ENCODE measurements at places on chromosomes 16 and 17.

DNA sequence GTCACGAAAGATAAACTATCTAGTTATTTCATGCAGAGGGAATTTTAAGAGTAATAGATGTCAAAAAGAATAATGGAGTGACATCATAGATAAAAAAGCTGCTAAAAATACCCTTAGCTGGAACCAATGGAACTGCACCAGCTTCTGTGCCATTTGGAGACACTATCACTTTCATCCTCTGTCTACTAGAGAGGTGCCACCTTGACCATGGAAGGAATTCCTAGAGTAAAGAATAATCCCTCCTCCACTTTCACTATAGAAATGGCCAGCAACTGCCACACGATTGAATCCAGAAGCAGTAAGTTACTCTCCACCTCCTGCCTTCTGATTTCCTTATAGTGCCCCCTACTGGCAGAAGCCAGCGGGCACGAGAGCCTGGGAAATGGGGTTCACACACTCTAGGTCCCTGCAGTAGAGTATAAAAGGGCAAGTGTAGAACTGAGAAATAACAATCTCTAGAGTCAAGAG, 2.8 kb upstream of the ALDH3A2 start:
- peak; percentile 6 for DNase-seq

DNA sequence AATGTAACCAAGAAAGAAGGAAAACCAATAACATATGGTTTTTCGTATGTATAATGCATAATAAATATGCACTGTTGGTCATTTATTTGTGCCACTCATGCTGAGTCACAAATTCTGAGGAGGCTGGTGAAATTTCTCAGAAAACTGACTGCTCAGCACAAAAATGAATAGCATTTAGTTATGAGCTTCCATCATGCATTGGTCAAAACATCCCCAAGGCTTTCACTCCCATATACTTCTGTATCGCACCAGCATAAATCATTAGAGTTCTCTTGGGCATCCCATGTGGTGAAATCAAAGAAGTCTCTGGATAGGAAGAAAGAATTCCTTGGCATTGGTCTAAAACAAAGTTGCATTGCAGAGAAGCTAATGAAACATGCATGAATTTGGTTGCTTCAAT, 785.6 kb upstream of the CDH8 start:
- DNase-seq: no peak

DNA sequence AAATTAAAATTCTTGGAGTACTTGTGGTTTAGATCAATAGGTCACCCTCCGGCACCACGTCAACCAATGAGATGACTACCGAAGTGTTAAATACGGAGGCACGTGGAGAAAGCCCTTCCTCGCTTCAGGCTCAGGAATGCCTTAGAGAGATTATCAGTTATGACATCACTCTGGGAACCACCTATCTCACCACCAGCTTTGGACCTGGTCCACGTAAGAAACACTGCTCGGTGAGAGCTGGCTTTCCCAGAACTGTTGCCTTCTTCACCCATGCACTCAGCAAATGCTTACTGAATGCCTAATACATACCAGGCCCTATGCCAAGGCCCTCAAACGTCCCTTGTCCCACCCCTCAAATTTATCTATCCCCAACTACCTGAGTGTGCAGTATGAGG, 71.3 kb downstream of the SMG6 start:
- DNase-seq: no peak

DNA sequence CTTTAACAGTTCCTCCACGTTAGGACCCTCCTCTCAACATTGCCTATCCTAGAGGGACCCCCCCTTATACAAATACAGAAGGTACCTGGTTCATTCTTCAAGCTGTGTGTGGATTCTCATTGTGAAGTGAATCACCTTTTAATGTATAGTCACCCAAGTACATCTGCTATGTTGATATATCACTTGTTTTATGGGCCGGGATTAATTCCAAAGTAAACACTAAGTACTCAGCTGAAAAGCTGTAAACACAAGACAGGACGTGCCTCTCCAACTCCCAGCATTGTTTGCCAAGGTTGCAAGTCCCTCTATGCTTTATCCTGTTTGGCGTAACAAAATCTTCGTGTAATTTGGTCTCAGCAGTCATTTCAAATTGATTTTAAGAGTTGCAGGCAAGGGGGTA, 123.6 kb downstream of the RBFOX1 start:
- peak; percentile 22 for DNase-seq

- DNase-seq: no peak
Observed at GRCh38 chr16:2212362-2213324, 2.0 kb upstream of the BRICD5 start.

- DNase-seq: no peak
Observed at GRCh38 chr17:48149787-48150463, 42.4 kb downstream of the SNX11 start.

DNA sequence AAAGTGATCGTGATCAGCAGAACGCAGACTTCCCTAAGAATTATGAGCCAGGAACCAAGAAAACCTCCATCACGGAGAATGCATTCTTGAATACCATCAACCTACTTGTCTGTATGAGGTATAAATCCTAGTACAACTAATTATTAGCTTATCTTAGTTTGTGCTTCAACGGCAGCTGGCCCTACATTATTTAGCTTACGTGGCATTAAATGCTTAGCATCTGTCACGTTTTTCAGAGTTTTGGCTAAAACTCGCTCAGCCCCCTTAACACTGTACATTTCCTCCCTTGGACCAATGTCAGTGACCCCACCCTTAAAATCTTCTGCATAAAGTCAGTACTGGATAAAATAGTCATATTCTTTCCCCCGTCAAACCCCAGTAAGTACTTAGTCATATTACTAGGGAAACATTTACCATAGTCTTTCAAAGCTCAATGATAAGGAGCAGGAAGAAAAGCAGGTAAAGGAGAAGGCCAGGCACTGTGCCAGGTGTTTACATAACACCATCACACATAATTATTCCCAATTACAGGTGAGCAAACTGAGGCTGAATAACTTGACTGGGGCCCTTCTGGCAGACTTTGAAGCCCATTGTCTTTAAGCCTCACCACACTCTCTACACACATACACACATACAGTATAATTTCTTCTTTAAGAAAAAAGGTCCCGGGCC, 16.6 kb upstream of the TXNDC11 start:
- DNase-seq: no peak

GRCh38 chr17:75260641-75261335, 618 bp downstream of the GGA3 start:
- no peak for DNase-seq

DNA sequence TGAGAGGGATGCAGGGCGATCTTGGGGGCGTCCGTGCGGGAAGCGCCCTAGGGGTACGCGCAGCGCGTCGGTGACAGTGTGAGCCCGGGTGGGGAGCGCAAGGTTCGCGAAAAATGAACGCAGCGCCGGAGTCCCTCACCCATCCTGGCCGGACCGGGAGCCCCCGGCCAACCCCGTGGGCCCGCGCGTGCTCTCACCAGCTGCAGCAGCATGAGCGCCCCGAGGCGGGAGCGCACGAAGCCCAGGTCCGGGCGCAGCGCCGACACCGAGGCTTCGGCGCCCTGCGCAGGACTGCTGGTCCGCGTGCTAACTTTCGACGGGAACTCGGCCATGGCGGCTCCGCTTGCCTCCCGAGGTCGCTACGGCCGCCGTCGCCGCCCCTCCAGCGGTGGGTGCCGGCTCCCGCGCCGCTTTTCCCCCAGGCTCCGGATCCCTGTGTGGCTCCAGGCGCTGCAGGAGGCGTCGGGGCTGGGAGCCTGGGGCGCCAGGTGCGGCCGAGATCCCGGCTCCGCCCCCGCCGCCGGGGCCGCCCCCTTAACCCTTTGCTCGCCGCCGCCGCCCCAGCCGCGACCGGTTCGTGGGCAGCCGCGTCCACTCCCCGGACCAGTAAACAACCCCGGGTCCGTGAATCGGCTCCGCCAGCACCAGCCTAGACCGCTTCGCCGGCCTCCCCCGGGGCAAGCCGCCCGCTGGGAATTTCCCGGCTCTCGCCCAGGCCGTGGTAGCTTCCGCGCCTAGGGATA, at the start of gene PLLP:
Gene PLLP, minus strand, starts transcription at position 464 of the 743 bp plus-strand sequence. Its CDS starts 132 bp downstream, at position 332.
- DNase-seq: no peak

DNA sequence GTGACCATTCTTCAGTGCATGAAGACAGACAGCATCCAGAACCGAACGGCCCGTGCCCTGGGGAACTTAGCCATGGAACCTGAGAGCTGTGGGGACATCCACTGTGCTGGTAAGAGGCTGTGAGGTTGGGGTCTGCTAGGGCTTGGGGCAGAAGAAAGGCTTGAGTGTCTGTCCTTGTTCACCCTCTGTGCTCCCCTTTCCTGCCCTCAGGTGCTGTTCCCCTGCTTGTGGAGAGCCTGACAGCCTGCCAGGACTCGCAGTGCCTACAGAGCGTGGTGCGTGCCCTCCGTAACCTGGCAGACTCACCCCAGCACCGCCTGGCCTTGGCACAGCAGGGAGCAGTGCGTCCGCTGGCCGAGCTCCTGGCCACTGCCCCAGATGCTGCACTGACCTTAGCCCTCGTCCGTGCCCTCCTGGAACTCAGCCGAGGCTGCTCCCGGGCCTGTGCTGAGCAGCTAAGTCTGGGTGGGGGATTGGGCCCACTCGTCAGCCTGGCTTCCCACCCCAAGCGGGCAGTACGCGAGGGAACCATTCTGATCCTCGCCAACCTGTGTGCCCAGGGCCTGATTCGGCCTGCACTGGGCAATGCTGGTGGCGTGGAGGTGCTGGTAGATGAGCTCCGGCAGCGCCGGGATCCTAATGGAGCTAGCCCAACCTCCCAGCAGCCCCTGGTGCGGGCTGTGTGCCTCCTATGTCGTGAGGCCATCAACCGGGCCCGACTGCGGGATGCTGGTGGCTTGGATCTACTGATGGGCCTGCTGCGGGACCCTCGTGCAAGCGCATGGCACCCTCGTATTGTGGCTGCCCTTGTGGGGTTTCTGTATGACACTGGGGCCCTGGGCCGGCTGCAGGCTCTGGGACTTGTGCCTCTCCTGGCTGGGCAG, 2.9 kb downstream of the ARMC5 start:
- no peak for DNase-seq

- DNase-seq: no peak
Observed at GRCh38 chr17:10380631-10381408, 8.0 kb upstream of the MYH13 start.

- DNase-seq: no peak
Observed at GRCh38 chr17:3012926-3013581, 50.4 kb downstream of the OR1D5 start.

GRCh38 chr17:18378205-18378505, 577 bp downstream of the EVPLL start:
- no peak for DNase-seq

DNA sequence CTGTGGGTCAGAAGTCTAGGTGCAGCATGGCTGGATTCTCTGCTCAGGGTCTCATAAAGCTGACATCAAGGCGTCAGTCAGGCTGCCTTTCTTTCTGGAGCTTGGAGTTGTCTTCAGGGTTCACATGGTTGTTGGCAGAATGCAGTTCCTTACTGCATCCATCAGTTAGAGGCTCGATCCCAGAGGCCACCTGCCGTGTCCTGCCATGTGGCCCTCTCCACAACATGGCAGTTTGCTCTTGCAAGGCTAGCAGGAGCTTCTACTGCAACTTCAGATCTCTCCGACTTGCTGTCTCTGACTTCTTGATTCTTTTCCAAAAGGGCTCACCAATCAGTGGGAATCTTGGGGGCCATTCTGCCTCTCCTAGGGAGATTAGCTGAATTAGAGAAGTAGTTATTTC, 11.9 kb downstream of the PITPNC1 start:
- DNase-seq: no peak

DNA sequence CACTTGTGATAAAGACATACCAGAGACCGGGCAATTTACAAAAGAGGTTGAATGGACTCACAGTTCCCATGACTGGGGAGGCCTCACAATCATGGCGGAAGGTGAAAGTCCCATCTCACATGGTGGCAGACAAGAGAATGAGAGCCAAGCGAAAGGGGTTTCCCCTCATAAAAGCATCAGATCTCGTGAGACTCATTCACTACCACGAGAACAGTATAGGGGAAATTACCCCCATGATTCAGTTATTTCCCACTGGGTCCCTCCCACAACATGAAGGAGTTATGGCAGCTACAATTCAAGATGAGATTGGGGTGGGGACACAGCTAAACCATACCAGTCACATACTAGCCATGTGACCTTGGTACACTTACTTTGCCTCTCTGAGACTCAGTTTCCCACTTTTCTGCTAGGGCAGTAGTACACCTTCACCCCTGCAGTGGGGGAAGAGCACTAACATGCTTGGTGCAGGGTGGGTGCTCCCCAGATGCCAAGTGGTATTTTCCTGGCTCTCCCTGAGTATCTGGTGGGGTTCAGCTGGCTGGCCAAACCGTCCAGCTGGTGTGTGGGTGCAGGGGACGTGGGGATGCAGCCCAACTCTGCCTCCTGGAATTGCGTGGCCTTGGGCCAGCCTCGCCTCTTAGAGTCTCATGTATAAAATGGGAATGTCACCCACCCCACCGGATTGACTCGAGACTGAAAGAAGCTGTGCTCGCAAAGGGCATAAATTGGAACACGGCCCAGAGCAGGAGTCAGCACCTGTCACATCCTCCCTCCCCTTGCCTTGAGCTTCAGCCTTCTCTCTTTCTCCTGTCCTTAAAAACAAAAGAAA, 364.1 kb downstream of the CPPED1 start:
- peak; percentile 70 for DNase-seq

GRCh38 chr16:84874004-84874435, 54.2 kb downstream of the CRISPLD2 start:
- no peak for DNase-seq

GRCh38 chr17:40157973-40158372, 17.6 kb downstream of the CASC3 start:
- no peak for DNase-seq

DNA sequence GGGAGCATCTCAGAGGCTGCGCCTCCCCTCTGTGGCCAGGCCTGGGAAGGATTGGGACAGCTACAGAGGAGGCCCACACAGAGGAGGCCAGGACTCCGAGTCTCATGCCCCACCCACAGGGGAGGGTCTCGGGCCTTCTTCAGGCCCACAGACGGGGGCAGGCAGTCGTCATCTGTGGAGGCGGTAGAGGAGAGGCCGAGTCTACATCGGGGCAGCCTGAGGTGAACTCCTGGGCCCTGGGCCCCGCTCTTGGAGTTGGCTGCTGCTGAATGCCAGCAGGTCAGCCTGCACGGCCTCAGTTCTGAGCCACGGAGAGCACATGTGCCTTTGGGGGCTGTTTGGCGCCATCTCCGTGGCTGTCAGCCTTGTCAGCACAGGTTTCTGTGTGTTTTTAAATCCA, 8.1 kb upstream of the NUDT16L1 start:
- no peak for DNase-seq

DNA sequence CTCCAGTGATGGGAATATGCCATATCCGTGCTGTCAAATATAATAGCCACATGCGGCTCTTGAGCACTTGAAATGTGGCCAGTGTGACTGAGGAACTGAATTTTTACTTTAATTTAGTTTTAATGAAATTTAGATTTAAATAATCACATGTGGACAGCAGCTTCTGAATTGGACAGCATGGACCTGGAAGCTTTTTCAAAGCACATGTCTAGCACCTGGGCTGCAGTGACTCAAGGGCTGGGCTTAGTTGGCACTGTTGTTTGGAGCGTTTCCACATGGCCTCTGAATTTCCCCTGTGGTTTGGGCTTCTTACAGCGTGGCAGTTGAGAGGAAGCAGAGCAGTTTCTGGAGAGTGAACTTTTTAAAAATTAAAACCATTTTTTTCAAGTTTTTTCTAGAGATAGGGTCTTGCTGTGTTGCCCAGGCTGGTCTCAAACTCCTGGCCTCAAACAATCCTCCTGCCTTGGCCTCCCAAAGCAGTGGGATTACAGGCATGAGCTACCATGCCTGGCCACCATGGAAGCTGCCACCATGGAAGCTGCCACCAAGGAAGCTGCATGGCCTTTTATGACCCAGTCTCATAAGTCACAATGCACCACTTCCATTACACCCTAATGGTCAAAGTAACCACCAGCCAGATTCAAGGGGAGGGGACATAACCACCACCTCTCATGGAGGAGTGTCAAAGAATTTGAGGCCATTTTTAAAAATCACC, 6.7 kb upstream of the TOB1 start:
- no peak for DNase-seq
